Fibroblast of skin of left biceps (primary cell): ENCODE measurements at places on chromosomes 3 and 15.

DNA sequence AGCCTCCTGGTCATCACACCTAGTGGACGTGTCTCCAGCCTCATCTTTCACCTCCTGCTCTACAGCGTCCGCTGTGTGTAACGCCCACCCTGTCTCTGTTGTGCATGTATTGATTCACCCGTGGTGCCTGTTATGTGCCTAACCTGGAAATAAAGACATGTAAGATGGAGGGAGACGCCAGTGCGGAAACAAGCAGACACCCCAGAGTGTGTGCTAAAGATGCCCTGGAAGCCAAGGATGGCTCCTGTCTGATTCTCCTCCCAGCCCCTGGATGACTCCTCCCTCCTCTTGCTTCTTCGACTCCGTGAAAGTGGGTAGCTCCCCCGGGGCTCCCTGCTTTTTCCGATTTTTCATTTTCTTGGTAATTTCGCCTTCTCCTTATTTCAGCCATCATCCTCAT is 241.8 kb downstream of the ADAMTS17 start:
- no peak for DNase-seq

GRCh38 chr3:101623656-101624055 is 49.7 kb downstream of the PCNP start:
- DNase-seq, result no peak

DNA sequence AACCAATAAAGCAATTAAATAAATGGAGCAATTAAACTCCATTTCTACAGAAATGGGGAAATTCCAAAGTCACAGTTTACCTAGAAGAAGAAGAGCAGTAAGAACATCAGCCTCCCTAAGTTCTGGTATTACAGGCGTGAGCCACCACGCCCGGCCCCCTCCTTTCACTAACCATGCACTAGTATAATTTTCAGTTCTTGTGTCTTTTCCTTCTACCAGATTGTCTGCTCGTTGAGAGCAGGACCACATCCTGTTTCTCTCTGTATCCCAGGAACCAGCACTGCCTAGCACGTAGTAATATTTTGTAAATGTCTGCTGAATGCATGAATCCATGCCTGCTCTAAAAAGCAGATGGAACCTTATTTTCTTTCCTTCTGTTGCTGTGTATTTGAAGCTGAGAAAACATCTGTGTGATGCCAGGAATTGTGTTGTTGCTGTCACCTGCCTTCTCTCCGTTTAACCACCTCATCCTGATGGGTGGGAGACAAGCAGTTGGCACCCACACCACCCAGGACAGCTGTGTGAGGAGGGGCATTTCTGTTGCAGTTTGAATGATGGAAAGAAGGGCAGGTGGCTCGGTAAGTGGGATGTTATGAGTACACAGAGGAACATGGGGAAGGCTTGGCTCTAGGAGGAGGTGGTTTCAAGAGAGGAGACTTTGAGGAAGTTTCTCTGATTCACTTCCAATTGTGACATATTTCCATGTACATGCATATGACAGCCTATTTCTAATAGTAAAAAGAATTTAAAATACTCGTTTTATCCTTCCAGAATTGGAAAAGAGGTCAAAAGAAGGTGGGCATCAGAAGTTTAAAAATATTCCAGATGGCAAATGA is 30.1 kb downstream of the PXYLP1 start:
- no peak for DNase-seq

DNA sequence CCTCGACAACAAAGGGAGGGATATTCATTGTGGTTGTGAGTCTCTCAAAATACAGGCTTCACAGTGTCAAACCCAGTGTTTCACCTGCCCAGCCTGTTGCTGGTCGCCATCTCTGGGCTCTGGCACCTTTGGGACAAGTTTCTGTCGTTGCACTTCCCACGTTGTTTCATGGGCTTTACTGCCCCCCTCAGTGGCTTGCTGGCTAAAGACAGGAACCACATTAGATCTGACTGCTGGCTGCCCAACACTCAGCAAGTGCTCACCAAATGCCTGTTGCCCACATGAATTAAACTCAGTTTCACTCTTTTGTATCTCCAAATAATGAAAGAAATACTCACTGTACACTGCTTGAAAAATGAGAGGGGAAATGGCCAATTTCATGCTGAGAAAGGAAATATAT is 27.6 kb downstream of the FOXL2 start:
- DNase-seq, result no peak

DNA sequence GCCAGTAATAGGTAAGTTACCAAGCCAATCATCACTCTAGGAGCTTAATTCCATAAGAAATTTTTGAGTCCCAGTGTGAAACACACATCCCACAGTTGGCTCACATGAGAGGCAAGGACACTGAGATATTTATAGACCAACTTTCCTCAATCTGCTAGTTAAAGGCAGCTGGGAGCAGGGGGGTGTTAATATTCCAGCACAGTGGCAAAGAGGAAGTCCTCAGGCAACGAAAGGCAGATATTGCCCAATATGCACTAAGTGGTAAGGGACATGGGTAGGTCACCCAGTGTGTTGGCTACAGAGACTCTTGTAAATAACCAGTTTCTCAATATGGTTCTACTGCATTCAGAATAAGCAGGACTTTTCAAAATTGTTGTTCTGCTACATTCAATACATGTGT is 61.0 kb downstream of the TOP2B start:
- no peak for DNase-seq

DNA sequence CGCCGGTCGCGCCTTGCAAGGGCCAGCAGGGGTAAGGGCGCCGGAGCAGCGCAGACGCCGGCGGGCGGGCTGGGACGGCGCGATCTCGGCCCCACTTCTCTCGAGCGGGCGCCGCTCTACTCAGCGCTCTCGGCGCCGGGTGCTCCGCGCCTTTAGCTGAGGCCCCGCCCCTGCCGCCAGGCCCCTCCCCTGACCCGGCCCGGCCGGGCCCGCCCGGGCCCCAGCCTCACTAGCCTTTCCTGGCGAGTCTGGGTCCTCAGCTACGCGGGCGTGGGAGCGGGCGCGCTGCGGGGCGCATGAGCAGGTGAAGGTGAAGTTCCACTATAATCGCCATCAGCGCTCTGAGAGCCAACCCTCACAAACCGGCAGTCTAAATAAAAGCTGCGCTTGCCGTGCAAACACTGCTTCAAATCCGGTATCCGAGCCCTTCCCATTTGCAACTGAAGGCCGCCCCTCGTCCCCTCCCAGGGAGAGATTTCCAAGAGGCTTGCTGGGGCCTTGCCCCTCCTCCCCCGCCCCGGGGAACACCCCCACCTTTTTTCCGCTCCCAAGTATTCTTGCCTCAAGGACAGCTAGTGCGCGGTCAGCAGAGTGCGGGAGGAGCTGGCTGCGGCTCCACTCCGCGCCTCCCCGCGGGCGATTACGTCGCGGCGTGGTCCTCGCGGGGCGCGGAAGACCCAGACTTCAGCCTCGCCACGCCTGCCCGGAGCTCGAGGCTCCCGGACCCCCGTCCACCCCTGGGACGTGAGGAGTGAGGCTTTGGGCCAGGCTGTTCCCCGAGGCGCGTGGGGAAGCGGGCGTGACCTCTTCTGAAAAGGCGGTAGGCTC is at the start of gene RPP25:
Gene RPP25, minus strand, starts transcription at position 125 of the 828 bp plus-strand sequence. CDS start 189 bp downstream, outside the sequence.
- DNase-seq, result peak; percentile 25
